Breast epithelium (tissue), 4 donors: ENCODE measurements at places on chromosomes 2 and 18. TPM values are rescaled to one million over a fixed set of nuclear protein-coding genes. Genes with fewer than 3 reads are reported as not detected.

The LDLRAD4 gene
- total RNA-seq: 94.3 TPM

- no peak for DNase-seq
Measured at GRCh38 chr2:74632209-74632938, 15.8 kb downstream of the M1AP start.

The IL1RN gene
- 3.8 TPM for total RNA-seq

The TUBB6 gene
- total RNA-seq: 316 TPM

- DNase-seq: no peak
Measured at GRCh38 chr2:38500283-38500634, 102.5 kb downstream of the HNRNPLL start.

The IL36RN gene
- not detected for total RNA-seq

The GPAT2 gene
- 11.7 TPM for total RNA-seq

The ALMS1 gene
- 38.7 TPM for total RNA-seq

- peak; percentile 93 for DNase-seq
Measured at GRCh38 chr2:85813982-85814801, 60.4 kb downstream of the ATOH8 start.

- no peak for DNase-seq
Measured at GRCh38 chr2:69251943-69252342, 135.1 kb downstream of the GFPT1 start.

DNA sequence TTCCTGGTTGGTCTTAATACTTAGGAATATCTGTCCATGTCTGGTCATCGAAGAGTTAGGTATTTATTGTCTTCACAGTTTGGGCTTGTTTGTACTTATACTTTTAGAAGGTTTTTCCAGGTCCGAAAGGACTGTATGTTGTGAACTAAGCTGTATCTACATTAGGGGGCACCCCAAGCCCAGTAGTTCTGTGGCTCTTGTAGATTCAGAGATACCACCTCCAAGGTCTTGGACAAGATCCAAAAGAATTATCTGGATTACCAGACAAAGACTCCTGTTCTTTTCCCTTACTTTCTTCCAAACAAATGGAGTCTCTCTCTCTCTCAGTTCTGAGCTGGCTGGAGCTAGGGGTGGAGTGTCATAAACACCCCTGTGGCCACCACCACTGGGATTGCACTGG, 328.7 kb downstream of the ZNF804A start:
- DNase-seq: no peak

- no peak for DNase-seq
Measured at GRCh38 chr2:217611056-217611455, 391.7 kb downstream of the TNS1 start.

GRCh38 chr18:72468021-72468710, 76.0 kb downstream of the CBLN2 start:
- DNase-seq: no peak

GRCh38 chr18:74803769-74804168, 206.1 kb downstream of the ZNF407 start:
- DNase-seq: no peak

The NPPC gene
- 0.66 TPM for total RNA-seq

The DSC2 gene
- total RNA-seq: 8.0 TPM

DNA sequence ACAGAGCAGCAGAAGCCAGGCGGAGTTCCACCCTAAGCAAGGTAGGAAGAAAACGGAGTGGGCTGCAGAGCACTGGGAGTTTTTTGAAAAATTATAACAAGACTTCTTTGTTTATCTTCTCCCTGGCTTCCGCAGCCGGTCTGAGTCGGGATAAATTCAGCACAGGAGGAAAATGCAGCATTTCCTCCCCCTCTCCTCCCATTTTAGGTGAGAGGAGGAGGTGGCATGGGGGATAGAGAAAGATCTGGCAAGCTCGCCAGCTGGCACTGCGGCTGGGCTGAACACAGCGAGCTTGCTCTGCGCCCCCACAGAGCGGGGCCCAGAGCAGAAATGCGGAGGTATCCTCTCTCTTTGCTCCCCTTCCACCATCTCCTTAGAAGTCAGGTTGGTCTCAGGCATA, 17.7 kb upstream of the CHRNA1 start:
- DNase-seq: no peak

DNA sequence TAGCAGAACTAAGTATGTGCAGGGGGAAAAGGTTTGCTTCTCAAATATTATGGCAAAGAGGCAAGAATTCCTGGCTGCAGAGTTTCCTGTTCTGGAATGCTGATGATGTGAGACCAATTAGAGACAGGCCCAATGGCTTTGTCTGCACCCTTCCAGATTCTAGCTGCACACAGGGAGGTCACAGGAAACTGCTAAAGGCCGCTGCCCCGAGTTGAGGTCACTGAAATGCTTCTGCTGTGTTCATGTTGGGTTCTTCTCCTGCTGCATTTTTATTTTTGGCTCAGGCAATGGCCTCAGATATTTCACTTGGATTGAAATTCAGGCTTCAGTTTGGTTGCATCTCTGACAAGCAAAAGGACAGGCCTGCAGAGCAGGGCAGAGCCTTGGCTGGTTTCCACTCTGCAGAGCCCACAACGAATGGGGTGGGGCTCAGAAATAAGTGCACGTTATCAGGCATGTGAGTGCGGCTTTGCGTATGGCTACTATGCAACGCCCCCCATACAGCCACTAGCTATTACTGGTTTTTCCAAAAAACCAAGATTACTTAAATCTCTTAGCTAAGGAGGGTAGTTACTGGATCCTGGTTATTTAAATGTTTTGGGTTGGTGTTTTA, 66.9 kb upstream of the FZD5 start:
- DNase-seq: no peak

DNA sequence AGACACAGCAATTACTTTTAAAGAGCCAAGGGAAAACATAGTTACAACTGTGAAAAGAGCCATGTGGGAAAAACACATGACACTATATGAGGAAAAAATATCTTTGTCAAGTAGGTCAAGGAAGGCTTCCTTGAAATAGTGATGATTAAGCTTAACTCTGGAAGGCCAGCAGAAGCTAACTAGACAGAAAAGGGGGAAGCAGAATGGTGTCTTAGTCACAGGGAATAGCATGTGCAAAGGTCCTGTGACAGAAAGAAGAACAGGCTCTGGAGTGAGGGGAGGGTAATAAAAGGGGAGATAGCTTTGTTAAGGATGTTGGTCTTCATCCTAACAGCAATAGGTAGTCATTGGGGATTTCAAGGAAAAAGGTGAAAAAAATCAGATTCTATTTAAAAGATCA, 64.0 kb downstream of the ARHGAP25 start:
- DNase-seq: no peak

The ZNF396 gene
- 2.4 TPM for total RNA-seq

GRCh38 chr2:54058449-54058848, 57.0 kb upstream of the ACYP2 start:
- DNase-seq: no peak

- no peak for DNase-seq
Measured at GRCh38 chr2:54968561-54969218, 81.6 kb downstream of the RTN4 start.

- DNase-seq: no peak
Measured at GRCh38 chr18:56112013-56112749, 524.2 kb upstream of the TCF4 start.

The COLEC12 gene
- total RNA-seq: 14.7 TPM

The LOXL3 gene
- 7.8 TPM for total RNA-seq

- DNase-seq: no peak
Measured at GRCh38 chr18:58496937-58497336, 132.0 kb downstream of the ALPK2 start.

DNA sequence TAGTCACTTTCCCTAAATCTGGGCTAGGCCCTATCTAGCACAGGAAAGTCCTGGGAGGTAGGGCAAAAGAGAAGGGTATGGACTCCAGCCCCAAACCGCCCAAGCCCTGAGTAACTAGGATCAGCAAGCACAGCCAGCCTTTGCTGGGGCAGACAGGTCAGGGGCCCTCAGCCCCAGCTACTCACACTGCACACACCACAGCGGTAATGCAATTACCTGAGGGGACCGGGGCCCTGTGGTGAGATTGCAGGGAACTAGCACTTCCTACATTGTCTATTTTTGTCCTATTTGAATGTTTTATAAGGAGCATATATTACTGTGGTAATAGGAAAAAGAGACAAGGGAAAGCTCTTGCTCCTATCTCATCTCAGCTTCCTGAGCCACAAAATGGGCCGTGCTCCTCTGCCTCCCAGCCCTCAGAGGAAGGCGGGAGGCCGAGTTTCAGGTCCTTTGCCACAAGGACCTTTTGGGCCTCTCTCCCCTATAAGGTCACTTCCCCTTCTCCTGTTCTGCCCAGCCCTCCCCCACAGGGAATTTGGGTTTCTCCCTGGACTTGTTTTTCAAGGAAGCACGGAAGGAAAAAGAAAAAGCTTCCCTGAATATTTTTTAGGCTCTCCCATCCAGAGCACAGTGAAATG, 20.5 kb downstream of the RAB11FIP5 start:
- DNase-seq: no peak

The RGPD4 gene
- total RNA-seq: not detected

DNA sequence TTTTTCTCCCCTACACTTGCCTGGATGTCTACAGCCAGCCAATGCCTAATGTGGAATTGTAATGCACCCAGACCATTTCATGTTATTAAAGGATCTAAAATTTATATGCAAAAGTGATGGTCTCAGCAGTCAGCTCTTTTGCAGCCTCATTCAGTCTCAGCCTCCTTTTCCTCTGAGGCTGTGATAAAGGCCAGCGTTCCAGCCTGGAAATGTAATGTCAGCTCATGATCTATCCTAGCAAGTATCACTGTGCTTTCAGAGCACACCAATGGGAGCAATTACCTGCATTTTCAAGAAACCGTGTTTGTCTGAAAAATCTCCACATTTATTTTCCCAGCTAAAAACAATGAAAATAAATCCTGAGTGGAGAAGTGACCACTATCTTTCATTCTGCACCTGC, 274.6 kb downstream of the CDH20 start:
- DNase-seq: no peak

The TGFA gene
- 4.9 TPM for total RNA-seq

- DNase-seq: no peak
Measured at GRCh38 chr2:119253114-119253702, 29.6 kb downstream of the STEAP3 start.

- no peak for DNase-seq
Measured at GRCh38 chr2:11375689-11376027, 31.2 kb upstream of the ROCK2 start.

DNA sequence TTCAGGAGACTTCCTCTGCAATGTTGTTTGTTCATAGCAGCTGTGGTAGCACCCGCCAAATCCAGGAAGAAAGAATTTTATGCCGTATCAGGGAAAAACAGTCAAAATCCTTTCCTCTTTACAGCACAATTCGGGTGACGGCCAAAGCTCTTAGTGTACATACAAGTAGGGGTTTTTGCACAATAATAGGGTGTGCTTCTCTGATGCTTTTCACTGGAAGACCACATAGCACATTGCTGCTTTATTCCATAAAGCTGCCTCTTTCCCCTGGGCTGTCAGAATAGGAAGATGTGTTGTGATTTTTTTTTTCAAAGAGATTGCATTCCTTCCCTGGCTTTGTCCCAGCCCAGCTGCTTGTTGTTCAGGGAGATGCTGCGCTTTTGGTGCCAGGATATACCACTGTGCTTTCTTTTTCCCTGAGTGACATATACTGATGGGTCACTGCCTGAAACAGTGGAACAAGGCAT, 27.2 kb upstream of the LANCL1 start:
- DNase-seq: no peak

DNA sequence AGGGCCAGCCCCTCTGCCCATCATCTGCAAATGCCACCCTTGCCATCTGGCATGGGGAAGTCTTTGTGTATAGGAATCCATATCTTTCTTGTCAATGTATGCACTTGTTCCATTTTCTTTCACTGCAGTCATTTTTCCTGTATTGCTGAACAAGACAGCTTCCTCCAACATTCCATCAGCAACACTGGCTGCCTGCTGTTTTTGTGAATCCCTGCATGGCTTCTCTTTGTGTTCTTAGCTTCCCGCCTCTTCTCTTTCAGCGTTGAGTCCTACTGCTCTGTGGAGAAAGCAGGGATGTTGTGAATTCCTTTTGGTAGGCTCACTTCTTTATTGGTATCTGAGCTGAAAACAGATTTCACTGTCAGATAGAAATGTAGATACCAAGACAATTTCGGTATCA, 150.0 kb downstream of the LPIN1 start:
- no peak for DNase-seq

- no peak for DNase-seq
Measured at GRCh38 chr2:72803626-72804320, 22.1 kb downstream of the EXOC6B start.

- DNase-seq: no peak
Measured at GRCh38 chr2:112728378-112729175, 7.8 kb downstream of the NT5DC4 start.

The CPLX4 gene
- total RNA-seq: not detected

GRCh38 chr2:207887500-207887899, 117.8 kb upstream of the FZD5 start:
- DNase-seq: no peak
